Glomerular endothelial cell (primary cell): ENCODE measurements at places on chromosomes 5 and 9.
A peak's percentile ranks its signal among the peaks of the same experiment; 100 is the strongest.

GRCh38 chr9:116632990-116633838 is 53.9 kb upstream of the TRIM32 start:
- DNase-seq: no peak

GRCh38 chr9:31393240-31393639 is 991.2 kb upstream of the ACO1 start:
- no peak for DNase-seq

DNA sequence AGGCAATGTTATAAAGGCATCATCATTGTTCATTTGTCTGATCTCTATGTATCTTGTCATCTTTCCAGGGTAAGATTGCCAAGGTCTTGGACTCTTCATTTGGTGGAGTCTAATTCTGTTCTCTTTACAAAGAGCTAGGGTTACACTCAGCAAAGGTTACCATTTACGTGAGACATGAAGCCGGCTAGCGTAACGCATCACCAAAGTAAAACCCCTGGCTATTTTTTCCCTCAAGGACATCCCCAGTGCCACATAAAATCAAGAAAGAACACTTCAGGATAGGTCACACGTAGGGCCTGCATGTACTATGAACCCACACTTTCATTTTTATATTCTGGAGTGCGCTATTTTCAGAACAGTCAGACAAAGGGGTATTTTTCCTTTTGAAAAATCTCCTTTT is 20.0 kb upstream of the MYOT start:
- DNase-seq: no peak

DNA sequence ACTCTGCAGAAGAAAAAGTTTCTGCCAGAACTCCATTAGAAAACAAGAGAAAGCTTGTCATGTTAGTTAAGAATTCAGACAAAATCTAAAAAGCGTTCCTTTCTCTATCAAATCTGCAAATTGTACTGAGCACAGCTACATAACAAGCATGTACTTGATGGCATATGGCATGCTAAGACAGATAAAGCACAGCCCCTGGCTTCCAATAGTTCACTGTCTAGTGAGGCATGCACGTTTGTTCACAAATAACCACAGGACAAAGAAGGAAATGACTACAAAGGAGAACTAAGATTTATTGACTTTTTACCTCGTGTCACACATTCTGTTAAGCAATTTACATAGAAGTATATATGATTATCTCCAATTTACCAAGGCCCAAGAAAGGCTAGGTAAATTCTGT is 518.2 kb upstream of the TLE4 start:
- no peak for DNase-seq

- DNase-seq: no peak
These were observed 47.7 kb upstream of the BOD1 start for GRCh38 chr5:173664154-173664526.

- no peak for DNase-seq
These were observed 21.3 kb downstream of the NTNG2 start for GRCh38 chr9:132183134-132183533.

- DNase-seq: no peak
These were observed 26.4 kb downstream of the AMBP start for GRCh38 chr9:114051706-114052105.

- DNase-seq: no peak
These were observed 43.6 kb downstream of the OSMR start for GRCh38 chr5:38889424-38889823.

GRCh38 chr5:110054240-110054639 is 364.5 kb downstream of the MAN2A1 start:
- DNase-seq: peak; percentile 5

DNA sequence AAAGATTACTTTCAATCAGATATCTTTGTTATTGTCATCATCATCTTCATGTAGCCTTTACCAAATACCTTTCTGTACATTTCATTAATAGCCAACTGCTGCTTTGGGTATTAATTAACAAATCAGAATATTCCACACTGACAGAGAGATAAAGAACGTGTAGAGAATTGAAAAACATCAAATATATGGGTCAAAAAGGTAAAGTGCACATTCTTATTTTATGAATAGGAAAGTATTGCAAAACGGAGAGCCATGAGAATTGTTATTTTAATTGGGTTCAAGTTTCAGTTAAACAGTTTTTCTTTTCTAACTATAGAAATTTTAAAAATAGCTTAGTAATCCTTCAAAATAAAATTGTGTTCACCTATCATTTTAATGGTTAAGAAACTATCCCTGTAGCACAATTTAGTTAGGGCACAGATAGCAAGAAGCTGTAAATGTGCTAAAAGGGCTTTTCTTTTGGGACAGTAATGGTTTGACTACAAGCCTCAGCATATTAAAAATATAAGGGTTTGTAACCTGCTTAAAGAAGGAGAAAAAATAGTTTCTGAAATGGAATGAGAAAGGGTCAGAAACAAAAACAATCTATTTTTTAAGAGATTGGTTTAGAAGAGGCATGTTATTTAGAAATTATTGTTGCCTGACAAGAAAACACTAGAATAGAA is 62.9 kb downstream of the PDE4D start:
- no peak for DNase-seq

GRCh38 chr9:79264511-79265355 is 307.0 kb upstream of the TLE4 start:
- DNase-seq: no peak

- DNase-seq: no peak
These were observed 51.2 kb downstream of the NIM1K start for GRCh38 chr5:43243270-43243669.

DNA sequence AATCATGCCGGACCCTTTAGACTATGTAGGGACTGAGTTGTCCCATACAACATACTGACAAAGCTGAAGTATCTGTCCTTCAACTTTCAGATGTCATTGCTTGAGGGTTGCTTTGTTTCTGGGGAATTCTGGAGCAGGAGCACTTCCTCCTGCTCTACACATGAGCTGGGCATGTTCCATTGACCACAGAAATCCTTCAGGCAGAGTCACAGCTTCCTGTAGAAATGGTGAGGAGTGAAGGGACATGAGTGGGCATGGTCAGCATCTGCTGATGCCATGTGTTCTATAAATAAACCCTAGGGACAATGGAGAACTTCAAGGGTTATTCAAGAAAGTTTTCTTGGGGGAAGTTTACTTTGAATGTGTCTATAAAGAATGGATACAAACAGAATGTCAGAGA is 296.6 kb upstream of the FBXL7 start:
- DNase-seq: no peak

DNA sequence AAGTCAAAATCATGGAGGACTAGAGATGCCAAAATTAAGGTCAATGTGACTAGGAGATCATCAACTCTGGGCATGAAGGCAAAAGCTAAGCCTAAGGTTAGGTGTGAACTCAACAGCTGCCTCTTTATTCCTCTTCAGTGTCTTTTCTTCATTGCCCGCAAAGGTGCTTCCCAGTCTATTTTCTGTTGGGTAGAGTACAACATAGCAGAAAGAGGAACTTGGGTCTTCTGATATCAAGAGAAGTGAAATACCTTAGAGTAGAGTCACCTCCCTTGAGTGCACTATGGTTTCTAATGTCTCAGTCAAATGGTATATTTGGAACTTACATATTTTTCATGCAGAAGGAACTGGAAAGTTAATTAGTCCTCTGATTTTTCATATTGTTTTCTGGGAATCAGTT is 122.5 kb upstream of the GRIN3A start:
- DNase-seq: no peak

DNA sequence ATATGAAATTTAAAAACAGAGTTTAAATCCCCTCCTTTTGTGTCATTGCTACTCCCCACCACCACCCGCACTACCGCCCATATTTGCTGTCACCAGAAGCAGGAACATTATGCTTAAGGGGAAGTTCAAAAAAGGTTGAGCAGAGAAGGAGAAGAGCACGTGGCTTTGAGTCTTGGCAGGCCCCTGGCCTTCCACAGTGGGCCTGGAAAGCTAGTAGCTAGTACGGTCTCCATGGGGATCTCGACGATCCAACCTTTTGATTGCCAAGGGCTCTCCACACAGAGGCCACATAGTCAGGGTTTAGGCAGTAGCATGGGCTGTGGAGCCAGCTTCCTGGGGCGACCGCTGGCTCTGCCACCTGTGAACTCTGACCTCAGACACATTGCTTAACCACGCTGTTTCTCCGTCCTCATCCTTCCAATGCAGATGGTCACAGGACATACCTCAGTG is 90.1 kb downstream of the GOLPH3 start:
- DNase-seq: no peak

DNA sequence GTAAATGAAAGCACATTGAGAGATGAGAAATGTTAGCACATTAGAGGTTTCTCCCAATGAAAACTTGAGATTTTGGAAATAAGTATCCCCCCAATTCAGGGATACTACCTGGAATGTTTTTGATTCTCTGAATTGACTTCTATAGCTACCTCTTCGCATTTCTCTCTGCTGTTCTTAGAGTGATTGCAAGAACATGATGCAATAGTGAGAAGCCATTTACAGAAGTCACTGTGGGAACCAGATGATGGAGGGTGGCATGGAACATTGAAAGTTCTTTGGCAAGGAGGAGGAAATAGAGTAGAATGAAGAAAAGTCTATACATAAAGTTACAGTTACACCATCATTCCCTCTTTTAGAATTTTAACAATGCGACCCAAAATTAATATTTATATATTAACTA is 9.2 kb downstream of the NPR3 start:
- DNase-seq: no peak

- no peak for DNase-seq
These were observed 80.0 kb downstream of the SUSD1 start for GRCh38 chr9:112094948-112095681.

GRCh38 chr5:167852515-167852914 is 438.9 kb upstream of the WWC1 start:
- no peak for DNase-seq

- DNase-seq: no peak
These were observed 87.1 kb downstream of the SETX start for GRCh38 chr9:132267660-132268059.

DNA sequence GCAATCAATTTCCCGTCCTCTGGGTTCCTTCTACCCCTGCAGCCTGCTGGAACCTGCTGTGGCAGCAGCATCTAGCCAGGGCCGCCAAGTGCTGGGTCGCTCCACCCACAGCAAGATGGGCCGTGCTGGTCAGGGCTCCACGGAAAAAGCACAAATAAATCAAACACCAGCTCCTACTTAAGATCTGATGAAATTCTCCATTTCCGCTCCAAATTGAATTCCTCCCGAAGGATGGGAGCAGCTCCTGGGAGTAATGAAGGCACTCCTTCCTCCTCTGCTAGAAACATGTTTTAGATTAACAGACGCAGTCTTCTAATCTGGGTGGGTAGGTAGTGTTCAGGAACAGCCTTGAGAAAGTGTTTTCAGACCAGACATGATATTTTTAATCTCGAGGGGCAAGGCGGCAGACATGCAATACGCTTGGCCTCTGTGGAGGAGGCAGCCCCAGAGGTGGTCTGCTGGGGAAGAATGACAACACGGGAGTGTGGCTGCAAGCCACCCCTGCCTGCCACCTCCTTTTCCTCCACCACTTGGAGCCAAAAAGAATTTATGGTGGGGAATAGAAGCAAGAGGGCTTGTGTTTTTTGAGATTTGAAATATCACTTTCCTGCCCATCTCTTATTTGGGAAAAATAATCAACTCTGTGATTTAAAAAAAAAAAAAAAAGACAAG is 194.1 kb downstream of the AOPEP start:
- DNase-seq: no peak

DNA sequence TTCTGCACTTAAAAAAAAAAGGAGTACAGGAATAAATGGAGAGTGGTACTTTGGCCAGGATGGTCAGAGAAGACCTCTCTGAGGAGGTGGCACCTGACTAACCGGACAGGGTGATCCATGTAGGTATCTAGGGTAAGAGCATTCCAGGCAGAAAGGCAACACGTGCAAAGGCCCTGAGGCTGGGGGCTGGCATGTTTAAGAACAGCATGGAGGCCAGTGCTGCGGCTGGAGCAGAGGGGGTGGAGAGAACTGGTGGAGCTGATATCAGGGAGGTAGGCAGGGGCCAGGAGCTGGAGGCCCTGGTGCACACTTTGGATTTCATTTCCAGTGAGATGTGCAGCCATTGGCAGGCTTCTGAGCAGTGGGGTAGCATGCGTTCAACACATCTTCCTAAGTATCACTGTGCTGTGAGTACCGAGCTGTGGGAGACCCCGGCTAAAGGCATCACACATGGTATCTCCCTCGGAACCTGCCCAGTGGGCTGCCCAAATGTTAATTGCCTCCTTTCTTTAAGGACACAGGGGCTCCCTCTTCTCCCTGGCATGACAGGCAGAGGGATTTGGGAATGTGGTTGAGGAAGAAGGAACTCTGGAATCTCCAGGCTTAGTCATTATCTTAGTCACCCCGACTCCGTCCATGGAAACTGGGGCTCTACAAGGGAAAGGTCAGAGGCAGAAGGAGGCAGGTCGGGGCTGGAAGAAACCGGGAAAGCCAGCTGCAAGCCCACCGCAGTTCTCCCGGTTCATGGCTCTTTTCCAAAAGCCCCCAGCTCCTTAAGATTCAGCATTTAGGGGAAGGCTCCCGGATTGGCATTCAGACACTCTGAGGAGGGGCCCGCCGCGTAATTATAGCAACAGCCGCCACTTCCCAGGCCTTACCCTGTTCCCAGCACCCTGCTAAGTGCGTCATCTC is 18.6 kb downstream of the SLC6A7 start:
- no peak for DNase-seq

DNA sequence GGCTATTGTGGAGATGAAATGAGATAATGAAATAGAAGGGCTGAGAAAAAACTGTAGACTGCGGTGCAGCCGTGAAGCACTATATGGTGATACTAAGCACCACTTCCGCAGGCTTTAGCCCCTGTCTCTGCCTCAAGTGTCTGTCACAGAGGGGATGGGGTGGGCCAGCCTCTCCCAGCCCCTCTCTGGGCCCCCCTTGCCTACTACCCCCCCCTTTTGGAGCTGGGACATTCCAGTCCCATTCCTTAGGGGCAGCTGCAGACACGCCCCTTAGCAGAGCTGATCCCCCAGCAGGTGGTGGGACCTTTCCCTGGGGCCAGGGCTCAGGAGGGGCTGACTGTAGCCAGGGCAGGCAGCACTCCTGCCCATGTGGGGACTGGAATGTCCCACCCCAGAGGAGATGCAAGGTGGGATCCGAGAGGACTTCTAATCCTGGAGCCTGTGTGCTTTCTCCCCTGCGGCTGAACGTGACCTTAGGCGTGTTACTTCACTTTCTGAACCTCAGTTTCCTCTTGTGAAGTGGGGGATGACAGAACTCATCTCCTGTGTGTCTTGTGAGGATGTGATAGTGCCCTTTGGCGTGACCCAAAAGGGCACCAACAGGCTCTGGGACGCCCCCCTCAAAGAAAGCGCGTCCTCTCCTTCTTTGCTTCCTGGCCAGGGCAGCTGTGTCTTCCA is 1.9 kb downstream of the N4BP3 start:
- no peak for DNase-seq

- DNase-seq: no peak
These were observed 104.7 kb downstream of the NR2F1-AS1 start for GRCh38 chr5:93476251-93476742.

GRCh38 chr9:35767458-35767857 is 13.4 kb upstream of the MSMP start:
- no peak for DNase-seq

GRCh38 chr9:99051851-99052250 is 53.1 kb upstream of the TGFBR1 start:
- no peak for DNase-seq

DNA sequence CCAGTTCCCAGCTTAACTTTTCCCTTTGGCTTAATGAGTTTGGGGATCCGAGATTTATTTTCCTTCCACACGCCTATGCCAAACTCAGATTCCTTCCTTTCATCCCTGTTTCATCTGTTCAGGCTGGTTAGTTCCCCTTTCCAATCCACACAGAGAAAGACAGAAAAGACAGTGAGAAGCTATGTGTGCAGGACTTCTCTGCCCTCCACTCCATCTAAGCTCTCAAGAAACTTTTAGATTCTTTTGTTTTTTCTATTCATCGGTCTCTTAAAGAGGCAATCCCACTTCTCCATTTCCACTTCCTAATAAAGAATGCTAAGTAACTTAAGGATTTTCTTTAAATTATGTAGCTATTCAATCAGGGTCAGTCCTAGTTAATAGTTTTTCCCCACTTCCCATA is 11.2 kb downstream of the ITGA1 start:
- DNase-seq: no peak
